ENCODE measurements at places on chromosomes 7 and 10.
A peak's percentile ranks its signal among the peaks of the same experiment; 100 is the strongest.

- DNase-seq, result peak; percentile 48
Observed at GRCh38 chr7:107742678-107743566, 1.0 kb upstream of the CBLL1 start.

DNA sequence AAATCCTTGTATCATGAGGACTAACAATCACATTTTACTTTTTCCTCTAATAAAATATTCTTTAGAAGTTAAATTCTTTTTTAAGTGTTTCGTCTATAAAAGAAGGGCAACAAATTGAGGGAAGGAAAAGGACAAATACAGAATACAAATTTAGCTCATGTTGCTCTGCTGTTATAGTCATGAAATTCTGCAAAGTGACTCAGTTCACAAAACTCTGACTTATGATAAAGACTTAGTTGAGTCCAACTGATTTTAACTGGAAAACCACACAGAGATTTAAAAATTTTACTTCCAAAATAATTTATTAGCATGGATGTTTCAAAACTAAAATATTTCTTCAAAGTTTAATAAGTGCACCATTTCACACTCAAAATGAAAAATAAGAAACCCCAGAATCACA lies 75.0 kb upstream of the GPR22 start:
- DNase-seq, result no peak

GRCh38 chr7:77409005-77409738 lies 7.0 kb downstream of the GSAP start:
- no peak for DNase-seq

DNA sequence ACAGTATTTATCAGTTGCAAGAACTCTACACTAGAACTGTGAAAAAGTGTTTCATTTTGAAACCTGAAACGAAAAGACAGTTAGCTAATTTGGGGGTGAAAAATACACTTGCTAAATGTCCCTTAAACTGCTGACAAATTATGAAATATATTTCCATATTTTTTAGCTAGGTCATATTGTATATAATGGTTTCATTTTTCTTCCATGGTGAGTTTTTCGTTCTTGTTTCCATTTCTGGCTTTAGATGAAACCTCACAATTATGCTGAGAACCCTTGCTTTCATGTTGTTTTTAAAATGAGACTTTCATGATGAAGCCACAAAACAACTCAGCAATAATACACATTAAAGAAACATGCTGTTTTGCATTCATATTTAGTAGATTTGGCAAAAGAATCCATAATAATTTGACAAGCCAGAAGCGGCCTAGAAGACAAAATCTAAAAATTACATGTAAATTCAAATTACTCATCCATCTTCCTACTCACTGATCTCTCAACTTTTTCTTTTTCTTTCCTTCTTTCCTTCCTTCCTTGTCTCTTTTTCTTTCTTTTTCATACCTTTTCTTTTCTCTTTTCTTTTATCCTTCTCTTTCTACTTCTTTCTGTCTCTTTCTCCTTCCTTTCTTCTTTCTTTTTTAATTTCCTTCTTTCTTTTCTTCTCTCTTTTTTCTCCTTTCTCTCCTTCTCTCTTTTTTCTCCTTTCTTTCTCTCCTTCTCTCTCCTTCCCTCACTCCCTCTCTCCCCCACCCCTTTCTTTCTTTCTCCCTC lies 46.5 kb upstream of the ITGB8 start:
- no peak for DNase-seq

GRCh38 chr10:131176907-131177306 lies 134.6 kb downstream of the TCERG1L start:
- DNase-seq, result no peak

DNA sequence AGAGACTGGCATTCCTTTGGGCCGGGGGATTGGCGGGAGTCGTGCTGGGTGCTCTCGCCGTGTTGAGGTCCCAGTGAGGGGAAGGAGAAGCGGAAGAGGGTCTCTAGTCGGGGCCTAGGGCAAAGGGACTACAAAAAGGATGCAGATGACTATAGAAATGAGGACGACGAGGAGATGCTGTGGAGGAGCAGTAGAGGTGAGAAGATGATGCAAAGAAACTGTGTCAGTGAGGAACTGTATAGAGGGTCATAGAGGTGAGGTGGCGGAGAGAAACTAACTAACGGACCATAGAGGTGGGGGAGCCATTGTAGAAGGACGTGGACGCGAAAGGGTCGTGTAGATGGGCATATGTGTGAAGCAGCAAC lies 324 bp downstream of the TWNK start:
- no peak for DNase-seq

- no peak for DNase-seq
Observed at GRCh38 chr7:36103837-36104561, 49.1 kb upstream of the EEPD1 start.

GRCh38 chr10:51291961-51292360 lies 217.7 kb downstream of the PRKG1 start:
- no peak for DNase-seq

GRCh38 chr7:74633451-74633921 lies 24.0 kb upstream of the GTF2I start:
- no peak for DNase-seq

DNA sequence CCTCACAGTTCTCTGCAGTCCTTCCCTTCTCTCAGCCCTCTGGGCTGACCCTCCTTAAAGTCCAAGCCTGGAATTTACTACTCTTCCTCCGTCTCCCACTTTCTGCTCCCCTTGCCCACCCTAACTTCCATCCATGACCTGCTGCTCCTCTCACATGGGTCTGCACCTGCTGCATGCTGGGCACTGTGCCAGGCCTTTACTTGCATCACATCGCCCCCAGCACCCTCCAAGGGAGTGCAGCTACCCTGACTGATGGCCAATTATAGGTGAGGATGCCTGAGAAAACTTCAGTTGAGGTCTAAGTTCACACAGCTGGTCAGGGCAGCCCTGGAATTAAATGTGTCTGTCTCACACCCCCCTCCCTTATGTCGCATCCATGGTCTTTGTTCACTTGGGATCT lies 53.6 kb upstream of the ZPBP start:
- DNase-seq, result no peak

DNA sequence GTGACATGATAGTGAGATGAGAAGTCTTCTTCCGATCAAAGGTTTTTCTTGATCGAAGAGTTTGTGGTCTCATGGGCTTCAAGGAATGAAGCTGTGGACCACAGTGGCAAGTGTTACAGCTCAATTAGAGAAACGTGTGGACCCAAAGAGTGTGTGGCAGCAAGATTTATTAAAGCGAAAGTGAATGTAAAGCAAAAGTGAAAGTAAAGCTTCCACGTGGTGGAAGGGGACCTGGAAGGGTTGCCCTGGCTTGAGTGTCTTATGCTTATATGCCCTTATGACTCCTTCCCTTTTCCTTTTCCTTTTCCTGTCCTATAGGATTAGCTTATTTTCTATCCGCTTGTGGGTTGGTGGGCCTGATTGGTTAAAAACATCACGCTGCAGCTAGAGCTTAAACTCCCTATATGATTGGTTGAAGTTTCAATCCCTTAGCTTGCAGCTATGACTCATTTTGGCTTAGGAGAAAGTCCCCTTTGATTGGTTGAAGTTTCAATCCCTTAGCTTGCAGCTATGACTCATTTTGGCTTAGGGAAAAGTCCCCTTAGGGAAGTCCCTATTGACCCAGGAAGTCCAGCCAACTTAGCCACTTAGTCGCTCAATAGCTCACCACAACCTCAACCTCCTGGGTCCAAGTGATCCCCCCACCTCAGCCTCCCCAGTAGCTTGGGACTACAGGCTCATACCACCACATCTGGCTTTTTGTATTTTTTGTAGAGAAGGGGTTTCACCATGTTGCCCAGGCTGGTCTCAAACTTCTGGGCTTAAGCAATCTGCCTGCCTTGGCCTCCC lies 34.7 kb downstream of the MRPS24 start:
- DNase-seq, result no peak

- no peak for DNase-seq
Observed at GRCh38 chr10:30098629-30099028, 39.2 kb upstream of the JCAD start.

DNA sequence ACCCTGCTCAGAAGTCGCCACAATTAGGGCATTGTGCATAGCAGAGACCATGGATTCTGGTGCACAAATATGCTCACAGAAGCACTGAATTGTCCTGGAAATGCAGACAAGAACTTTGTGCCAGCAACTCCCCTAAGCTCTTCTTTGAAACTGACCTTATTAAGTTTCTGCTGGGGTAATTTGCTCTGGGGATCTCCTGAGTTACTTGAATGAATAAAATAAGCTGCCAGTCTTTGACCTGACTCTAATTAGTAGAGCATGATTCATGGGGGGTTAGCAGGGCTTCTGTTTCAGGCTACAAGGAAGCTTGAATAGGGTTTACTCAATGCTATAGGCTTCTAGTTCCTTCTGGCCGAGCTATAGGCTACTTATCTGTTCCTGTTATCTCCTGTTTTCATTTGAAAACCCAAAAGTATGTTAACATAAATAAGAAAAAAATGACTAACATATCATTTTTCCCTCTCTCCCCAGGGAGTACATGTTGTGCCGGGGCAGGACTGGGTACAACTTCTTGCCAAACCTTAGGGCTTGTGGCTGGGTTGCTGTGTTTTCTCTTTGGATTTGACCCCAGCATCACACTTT lies 169.0 kb upstream of the TMEM229A start:
- no peak for DNase-seq

- no peak for DNase-seq
Observed at GRCh38 chr10:13815756-13816155, 229.0 kb downstream of the PRPF18 start.

- DNase-seq, result no peak
Observed at GRCh38 chr10:21260066-21260465, 265.4 kb downstream of the SKIDA1 start.

- DNase-seq, result no peak
Observed at GRCh38 chr10:114285961-114286441, 46.9 kb downstream of the VWA2 start.

GRCh38 chr10:104563548-104563947 lies 77.5 kb upstream of the SORCS3 start:
- no peak for DNase-seq

DNA sequence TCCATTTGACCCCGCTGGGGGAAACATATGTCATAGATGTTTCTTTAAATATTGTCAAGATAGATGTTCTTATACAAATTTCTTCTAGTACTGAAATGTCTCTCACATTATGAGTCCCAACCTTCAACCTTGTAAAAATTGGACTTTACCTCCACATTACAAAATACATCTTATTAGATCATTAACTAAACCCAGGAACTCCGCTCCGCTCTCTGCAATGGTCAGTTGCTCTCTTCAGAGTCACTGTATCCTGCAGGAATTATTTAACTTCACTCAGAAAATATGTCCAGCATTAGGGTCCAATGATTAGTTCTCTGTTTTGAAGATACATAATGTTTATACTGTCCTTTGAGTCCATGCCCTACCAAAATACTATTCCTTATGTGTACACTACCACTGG lies 8.5 kb upstream of the AKR1D1 start:
- DNase-seq, result no peak

- DNase-seq, result no peak
Observed at GRCh38 chr10:125062914-125063230, 97.5 kb downstream of the CTBP2 start.

- DNase-seq, result no peak
Observed at GRCh38 chr10:77498210-77498609, 139.4 kb downstream of the KCNMA1 start.

DNA sequence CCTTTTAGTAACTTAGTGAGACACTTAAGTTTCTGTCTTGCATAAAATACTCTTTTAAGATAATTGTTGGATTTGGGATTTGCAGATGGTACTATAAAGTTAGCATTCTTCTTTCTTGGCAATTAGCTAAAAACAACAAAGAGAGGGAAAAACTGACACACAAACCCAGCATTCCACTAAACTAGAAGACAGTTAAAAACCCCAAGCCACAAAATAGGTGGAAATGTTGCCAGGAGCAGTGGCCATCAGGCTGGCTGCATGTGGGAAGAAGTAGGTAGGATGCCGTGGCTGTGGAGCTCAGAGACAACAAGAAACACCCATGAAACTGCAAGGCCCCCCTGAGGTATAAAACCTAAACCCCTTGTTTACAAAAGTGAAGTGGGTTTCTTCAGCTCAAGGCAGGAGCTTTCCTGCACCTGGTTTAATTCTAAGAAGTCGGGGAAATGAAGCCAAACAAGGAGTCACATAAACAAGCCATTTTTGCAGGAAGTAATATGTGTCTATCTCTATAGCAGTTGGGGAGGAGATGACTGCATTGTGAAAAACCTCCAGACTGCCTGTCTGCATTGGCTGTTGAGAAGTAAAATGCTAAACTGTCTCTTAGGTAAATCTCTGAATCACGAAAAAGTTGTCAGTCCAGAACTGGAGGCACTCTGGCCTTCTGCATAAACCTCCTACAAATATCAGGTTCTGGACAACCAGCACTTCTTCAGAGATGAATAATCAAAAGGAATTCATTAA lies 9.5 kb downstream of the RAB18 start:
- no peak for DNase-seq

DNA sequence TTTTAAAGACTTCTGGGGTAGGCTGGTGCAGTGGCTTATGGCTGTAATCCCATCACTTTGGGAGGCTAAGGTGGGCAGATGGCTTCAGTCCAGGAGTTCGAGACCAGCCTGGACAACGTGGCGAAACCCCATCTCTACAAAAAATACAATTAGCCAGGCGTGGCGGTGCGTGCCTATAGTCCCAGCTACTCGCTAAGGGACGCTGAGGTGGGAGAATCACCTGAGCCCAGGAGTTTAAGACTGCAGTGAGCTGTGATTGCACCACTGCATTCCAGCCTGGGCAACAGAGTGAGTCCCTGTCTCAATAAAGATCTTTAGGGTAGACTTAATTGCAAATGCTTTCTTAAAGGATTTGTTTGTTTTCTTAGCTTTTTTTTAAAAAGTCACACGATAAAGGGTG lies 29.3 kb downstream of the PTPN12 start:
- DNase-seq, result no peak

GRCh38 chr10:95031656-95032055 lies 37.6 kb downstream of the CYP2C8 start:
- DNase-seq, result no peak

GRCh38 chr10:79427965-79428364 lies 17.5 kb downstream of the ZCCHC24 start:
- no peak for DNase-seq

DNA sequence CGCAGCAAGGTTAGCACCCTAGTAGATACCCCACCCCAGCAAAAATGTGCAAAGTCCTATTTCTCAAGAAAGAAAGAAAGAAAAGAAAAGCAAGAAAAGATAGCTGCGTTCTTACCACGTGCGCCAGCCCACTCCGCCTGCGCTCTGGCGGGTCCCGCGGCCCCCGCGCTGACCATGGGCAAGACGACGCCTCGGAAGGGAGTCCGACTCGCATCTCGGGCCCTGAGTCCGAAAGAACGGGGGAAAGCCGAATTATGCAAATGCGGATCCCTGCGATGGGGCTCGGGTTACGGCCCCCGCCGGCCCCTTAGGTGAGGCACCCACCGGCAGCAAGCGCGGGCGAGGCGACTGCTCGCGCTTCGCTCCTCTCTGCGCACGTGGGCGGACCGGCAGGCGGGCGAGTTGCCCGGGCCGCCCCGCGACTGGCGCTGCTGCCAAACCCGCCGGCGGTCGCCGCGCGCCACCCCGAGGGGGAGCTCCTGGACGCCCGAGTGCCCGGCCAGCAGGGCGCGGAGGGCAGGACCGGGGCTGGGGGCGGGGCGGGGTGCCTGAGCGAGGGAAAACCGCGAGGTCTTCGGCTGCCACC lies 2.4 kb upstream of the EGR2 start:
- no peak for DNase-seq

DNA sequence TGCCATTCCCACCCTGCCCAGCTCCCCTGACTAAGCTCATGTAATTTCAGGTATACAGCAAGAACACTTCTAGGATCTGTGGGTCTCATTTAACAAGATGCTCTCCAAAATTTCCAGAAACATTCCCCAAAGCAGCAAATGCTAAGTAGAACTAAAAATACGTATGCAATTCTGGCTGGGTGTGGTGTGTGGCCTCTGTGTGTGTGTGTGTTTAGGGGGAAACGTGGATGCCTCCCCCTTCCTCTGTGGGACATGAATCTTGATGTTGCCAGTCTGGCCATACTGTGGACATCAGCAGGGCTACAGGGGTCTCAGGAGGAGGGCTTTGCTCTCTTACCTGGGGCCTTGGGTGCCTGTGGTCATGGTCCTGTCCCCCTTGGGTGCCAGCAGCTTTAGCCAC lies 18.4 kb downstream of the EMX2 start:
- DNase-seq, result no peak
